ENCODE measurements at places on chromosomes 5 and 9.

DNA sequence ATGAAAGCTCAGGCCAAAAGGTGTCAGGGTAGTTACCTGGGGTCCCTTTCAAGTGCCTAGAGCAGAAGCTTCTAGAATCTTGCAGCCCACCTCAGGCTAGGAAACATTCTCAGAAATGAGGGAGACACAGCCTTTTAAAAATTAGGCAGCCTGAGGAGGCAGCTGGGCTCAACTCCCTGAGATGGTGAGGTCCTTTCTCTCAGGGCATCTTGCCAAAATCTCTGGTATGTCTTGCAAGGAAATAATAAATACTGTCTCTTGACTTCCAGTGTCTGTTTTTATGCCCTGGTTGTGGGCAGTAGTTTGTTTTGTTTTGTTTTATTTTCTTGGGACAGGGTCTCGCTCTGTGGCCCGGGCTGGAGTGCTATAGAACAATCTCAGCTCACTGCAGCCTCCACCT, 100.9 kb upstream of the APC start:
- no peak for DNase-seq

DNA sequence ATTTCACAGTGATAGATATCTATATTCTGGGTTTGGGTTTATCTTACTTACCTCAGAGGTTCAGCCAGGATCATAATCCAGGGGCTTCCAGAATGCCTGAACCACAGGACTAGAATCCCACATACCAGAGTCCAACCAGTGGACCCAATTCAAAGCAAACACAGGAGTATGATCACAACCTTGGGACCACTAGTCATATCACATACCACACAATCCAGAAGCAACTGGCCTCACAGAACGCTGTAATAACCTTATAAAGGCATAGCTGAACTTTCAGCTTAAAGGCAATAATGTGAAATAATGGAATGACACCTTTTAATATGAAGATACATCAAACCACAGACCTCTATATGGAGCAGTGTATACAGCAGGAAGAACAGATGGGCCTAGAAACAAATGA, 25.3 kb downstream of the RAPGEF6 start:
- DNase-seq: no peak

DNA sequence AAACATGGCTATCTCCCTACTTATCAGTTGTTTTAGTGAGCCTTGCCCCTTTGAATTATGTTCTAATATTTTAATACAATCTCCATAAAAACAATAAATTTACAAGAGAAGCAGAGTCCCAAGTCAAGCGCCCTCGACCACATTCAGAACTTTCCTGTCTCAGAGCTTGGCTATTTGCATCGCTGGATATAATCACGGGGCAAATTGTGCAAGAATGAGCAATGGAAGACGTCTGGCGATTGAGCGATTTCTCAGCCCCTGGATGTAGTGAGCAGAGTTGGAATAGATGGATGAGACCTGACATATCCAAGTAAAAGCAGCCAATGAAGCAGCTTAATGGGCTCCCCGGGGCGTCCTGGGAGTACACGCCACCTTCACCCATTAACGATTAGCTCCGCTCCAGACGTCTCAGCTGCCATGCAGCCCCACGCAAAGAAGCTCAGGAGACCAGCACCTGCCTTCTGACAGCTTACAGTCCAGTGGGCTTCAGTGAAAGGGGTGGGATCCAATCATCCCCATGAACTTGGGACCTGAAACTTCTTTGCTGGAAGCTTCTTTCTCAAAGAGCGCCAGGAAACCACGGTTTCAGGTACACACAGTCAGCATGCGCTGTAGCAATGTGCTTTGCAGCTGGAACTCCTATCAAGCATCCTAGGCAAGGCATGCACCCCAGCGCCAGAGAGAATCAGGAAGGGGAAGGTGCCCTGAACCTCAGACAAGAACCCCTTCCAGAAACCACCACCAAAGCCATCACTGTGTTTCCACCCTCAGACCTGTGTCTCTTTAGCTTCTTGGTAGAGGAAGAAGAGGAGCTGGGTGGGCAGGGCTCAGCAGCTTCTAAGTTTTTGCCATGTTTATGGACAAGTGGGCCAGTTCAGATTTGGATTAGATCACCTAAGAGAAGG, 92.0 kb upstream of the IRX4 start:
- no peak for DNase-seq

- DNase-seq: no peak
These were observed 40.5 kb upstream of the FAM81B start for GRCh38 chr5:95350631-95351030.

DNA sequence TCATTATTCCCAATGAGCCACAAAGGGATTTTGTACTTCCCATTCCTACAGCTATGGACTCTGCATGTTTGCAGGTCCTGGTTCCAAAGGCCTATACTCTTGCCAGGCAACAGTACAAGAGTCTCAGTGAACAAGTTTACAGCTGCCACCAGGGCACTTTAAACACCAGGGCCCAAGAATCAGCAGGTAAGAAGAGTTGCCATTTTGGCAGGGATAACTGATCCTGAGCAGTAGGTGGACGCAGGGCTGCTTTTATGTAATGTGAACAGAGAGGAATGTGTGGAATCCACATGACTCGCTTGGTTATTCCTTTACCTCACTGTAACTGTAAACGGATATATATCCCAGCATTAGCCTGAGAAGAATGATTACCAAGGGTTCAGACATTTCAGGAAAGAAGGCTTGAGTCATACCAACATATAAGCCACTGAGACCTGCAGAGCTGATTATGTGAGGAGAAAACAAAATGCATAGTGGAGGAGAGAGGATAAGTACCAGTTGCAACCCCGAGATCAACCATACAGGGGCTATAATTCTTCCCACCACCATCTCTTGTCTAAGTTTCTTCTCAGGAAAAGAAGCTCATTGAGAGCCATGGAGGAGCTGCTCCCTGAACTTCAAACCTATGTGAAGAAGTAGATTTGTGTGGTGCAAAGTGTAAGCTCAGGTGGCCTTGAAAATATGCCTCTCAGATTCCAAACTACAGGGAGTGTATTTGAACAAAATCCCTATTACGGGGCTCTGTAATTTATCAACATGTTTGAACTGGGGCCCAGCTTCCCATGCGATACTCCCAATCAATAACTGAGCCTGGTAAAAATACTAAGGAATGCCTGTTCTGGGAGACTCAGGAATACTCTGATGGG, 24.6 kb downstream of the RAPGEF6 start:
- DNase-seq: no peak

DNA sequence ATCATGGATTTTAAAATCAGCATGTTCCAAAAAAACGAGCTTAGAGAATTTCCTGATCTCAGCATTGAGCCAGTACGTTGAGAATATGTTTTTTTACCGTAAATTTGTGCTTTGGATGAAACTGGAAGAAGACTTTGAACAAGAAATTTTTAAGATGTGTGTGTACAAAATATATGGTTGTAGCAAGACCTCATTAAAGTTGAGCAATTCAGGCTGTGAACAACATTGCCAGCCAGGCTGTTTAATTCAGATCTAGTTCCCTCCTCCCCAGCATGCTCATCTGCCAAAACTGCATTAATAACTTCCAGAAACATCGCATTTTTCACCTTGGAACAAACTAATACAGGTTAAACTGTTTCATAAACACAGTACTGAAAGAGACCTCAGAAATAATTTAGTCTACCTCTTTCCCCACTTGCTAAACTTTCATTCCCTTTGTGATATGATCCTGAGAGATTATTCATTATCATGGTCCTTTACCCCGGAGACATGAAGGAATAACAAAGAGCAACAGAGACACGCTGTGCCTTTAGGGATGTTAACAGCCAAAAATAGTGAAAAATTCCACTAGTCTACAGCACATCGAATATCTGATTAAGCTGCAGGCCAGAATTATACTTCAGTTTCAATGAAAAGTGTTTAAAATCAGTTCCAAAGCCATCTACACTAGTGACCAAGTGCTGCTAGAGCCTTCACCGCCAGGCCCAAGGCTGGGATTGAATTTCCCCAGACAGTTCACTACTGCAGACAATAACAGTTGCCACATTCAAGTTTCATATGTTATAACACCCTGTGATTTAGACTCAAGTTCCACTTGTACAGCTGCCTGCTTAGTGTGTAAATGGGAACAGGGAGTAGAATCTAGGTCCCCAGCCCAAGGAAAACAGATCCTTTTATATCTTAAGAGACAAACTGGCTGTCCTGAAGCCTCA, 89.6 kb downstream of the EFNA5 start:
- no peak for DNase-seq

DNA sequence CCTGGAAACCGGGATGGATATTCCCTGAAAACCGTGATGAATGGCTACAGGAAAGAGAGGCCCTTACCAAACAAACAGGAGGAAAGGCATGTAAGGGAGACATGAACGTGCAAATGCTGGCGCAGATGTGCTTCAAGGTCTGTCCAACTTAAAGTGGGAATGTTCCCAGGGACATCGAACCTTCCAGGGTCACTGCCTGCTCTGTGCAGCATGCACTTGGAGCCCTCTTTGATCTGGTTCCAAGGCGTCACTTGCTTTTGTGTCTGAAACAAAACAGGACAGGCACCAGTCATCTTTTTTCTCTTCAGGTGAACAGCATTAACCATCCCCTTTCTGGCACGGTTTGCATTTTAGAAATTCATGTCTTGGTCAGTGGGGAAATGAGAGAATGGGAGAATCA, 479.4 kb downstream of the RASEF start:
- DNase-seq: no peak

GRCh38 chr5:1443991-1444360, 1.3 kb downstream of the SLC6A3 start:
- DNase-seq: no peak

DNA sequence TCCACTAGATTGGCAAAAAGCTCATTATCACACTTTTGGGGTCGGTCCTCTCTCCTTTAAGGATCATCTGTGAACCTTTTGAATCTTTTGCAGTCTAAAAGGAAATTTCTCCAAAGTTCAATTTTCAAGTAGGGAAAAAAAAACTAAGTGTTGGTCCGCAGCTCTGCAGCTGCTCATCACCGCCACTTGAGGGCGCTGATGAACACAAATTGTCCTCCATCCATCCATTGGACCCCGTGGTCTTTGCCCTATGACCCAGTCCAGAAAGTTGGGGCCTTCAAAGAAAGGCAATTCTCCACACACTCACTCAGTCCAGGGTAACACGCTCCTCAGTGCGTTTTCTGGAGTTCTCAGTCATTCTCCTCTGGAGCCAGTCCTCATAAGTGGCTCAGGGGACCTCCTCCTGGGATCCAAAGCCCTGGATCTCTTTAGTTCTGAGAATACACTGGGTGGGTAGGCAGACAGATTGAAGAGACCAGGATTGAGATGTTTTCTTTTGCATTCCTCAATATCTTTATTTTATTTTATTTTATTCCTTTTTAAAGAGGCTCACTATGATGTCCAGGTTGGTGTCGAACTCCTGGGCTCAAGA, 63.6 kb upstream of the SLC28A3 start:
- DNase-seq: no peak

DNA sequence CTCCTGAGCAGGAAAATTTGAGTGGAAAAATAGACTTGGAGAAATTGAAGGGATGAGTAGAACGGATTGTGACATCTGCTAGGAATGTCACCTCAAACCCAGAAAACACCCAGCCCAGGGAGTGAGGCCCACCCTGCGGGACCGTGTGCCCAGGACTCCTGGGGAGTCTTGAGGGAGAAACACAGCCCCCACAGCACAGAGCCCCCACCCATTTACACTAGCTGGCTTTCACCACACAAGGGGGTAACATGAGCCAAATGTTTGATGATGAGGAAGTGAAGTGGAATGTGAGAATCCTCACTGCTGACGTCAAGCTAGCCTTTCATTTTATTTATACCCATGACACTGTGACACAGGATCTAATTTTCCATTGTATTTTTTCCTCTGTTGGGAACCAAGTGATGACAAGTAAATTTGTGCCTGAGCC, 42.8 kb upstream of the PDE8B start:
- DNase-seq: no peak

- DNase-seq: no peak
These were observed 241.6 kb downstream of the FBXL7 start for GRCh38 chr5:15741591-15741990.

- DNase-seq: no peak
These were observed 26.5 kb downstream of the C9orf85 start for GRCh38 chr9:71937898-71938297.

DNA sequence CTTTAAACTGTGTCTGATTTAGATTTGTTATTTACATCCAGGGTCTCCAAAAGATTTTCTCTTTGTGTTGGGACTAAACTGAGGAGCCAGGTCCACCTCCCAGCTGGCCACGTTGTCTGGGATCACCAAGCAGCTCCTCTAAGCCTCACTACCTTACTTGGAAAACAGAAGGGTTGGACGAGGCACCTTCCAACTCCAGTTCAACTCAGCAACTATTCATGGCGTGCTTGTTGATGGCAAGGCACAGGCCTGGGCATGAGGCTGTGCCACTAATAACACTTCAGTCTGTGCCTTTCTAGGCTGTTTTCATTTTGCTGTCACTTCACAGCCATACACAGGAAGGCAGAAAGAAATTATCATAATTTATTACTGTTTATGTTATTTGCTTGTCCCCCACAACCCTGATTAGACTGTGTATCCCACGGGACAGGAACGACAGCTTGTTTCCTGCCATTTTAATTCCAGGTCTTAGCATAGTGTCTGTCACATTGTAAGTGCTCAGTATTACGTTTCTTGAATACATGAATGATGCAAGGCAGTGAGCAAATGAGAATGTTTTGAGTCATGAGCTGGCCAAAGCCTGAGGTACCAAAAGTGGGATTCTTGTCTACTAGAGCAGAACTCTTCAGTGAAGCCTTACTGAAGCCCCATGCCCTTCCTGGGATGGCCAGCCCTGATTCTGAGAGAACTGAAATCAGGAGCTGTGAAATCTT, 125.8 kb downstream of the GALNT10 start:
- DNase-seq: no peak

- no peak for DNase-seq
These were observed 31.4 kb upstream of the PSD2 start for GRCh38 chr5:139763930-139764791.

DNA sequence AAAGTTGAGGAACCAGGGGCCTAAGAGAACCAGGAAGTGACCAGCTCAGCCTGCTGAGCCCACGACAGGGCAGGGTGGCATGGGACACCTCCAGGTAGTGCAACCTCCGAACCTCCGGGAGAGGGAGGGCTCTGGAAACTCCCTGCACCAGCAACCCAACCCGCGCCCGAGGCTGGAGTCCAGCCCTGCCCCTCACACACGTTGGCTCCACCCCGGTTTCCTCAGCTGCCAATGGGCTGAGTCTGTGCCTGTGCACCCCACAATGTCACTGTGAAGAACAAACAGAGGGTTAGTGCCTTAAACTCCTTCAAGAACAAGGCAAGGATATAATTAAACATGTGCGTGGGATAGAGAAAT, 17.0 kb upstream of the UNC5A start:
- no peak for DNase-seq

DNA sequence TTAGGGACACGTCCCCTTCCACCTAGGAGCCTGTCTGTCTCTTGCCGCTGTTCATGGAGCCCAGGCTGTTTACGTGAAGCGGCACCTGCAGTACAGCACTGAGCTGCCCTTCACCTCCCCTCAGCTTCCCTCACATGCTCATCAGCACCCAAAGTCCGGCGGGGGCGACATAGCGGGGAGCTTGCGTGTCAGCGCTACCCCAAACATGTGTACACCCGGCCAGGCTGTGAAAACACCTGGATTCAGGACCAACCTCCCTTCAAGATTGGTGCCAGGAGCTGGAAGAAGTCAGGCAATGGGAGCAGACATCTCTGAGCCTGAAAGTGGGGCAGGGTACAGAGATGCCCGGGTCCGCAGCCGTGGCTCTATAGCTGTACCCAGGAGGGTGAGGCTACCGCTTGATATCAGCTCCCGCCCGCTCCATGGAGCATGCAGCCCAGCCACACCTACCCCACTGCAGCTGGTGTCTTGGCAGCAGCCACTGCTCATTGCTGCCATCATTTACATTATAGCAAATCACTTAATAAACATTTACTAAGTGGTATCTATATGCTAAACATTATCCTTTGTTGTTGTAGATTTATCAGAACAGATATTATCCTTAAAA, 712.1 kb downstream of the CDH9 start:
- DNase-seq: no peak

Measured in stimulated activated effector memory CD8-positive, alpha-beta T cell treated with anti-CD3 and anti-CD28 coated beads, Interleukin-12 subunit alpha, Interleukin-12 subunit beta, amount 100 ng/mL, for 72 hours (primary cell).